Nephron progenitor cell (in vitro differentiated cells): ENCODE measurements at places on chromosomes 11 and 22.
A peak's percentile ranks its signal among the peaks of the same experiment; 100 is the strongest.

GRCh38 chr11:36791957-36792356 is 193.9 kb upstream of the RAG2 start:
- no peaks in the 10 kb centered on the region for H3K36me3 ChIP-seq
- H3K27me3 ChIP-seq = peaks cover 4% of the 10 kb centered on the region
- peaks cover 17% of the 10 kb centered on the region for H3K4me1 ChIP-seq
- H3K4me3 ChIP-seq = no peak overlapping the region
- no peak for DNase-seq

- H3K4me1 ChIP-seq = peaks cover 11% of the 10 kb centered on the region
- H3K27me3 ChIP-seq = no peaks in the 10 kb centered on the region
- H3K4me3 ChIP-seq = no peak overlapping the region
- no peaks in the 10 kb centered on the region for H3K36me3 ChIP-seq
These were observed 325.8 kb downstream of the FAT3 start for GRCh38 chr11:92550411-92550810.

DNA sequence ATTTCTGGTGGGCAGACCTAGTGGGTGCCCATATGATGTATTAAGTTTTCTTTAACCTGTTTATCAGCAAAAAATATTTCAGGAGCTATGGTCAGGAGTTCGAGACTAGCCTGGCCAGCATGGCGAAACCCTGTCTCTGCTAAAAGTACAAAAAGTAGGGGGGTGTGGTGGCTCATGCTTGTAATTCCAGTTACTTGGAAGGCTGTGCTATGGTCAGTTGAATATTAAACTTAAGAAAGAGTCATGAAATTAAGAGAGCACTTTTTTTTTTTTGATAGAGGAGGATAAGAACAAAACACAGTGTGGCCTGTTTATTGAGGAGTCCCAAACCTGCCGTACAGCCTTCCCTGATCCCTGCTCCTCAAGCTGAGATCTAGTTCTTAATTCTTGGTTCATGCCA is 29.8 kb downstream of the OR6Q1 start:
- DNase-seq = no peak
- H3K4me3 ChIP-seq = no peak overlapping the region
- H3K27ac ChIP-seq = no peak overlapping the region
- no peaks in the 10 kb centered on the region for H3K36me3 ChIP-seq

DNA sequence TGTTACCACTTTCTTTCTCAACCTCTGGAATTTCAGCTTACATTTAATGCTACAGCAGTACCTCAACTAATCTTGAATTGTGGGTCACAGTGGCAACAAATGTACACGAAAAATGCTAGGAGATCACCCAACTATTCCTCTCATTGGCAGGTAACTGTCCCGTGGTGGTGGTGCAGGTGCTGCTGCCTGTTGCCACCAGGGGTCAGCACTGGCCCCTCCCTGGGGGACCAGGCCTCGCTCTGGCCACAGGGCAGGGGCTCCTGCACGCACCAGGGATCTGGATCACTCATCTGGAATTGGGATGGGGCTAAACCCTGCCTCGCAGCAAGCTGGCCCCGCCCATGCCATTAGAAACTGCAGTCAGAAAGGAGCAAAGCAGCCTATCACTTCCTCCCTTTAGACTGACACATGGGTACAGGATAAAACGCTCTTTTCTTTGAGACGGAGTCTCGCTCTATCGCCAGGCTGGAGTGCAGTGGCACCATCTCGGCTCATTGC is 6.9 kb upstream of the POLDIP3 start:
- DNase-seq = peak; percentile 90
- peaks cover 47% of the 10 kb centered on the region for H3K4me1 ChIP-seq
- peak overlapping the region; percentile 5 for H3K4me3 ChIP-seq
- H3K27me3 ChIP-seq = peaks cover 3% of the 10 kb centered on the region

DNA sequence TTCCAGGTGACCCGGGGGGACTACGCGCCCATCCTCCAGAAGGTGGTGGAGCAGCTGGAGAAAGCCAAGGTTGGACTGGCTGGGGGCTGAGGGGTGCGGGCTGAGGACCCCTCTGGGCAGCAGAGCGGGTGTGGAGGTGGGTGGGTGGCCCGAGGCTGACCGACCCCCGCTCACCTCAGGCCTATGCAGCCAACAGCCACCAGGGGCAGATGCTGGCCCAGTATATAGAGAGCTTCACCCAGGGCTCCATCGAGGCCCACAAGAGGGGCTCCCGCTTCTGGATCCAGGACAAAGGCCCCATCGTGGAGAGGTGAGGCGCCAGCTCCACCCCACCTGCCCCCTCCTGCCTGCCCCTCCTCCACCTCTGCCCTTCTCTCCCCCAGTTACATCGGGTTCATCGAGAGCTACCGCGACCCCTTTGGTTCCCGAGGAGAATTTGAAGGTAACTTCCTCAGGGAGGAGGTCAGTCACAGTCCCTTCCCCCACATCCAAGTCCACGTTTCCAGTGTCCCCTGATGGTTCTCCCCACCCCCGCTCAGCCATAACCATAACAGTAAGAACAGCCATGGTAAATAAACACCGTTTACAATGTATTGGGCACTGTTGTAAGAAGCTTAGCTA is 11.2 kb downstream of the DPP3 start:
- H3K36me3 ChIP-seq = peaks cover 15% of the 10 kb centered on the region
- peaks cover 4% of the 10 kb centered on the region for H3K4me1 ChIP-seq
- peak; percentile 47 for DNase-seq
- H3K27me3 ChIP-seq = no peaks in the 10 kb centered on the region
- H3K4me3 ChIP-seq = no peak overlapping the region

DNA sequence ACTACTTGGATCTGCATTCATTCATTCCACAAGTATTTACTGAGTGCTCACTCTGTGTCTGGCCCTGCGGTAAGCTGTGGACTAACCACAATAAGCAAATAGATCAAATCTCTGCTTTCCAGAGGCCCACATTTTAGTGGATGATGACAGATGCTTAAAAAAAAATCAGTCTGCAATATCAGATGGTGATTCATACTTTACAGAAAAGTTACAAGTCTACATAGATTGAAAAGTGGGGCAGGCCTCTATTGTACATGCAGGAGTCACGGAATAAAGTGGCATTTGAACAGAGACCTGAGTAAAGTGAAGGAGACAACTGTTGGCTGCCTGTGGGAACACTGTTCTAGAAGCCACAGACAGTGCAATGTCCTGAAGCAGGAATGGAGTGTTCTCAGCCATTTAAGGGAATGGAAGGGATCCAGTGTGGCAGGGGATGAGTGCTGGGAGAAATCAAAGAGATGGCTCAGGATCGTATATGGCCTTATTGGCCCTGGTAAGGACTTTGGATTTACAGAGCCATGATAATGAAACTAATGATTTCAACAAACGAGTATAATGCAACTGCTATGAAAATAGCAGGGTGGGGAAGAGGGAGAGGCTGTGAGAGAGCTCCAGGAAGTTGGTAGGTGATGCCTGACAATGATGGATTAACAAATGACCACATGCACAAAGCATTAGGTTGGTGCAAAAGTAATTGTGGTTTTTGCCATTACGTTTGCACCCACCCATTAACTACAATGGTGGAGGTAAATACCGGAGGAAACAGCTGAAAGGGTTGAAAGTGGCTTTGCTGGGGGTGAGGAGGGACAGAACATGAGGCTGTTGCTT is 31.1 kb downstream of the TMEM45B start:
- no peak overlapping the region for H3K4me3 ChIP-seq
- H3K4me1 ChIP-seq = peaks cover 9% of the 10 kb centered on the region
- peak overlapping the region; percentile 68 for H3K27ac ChIP-seq
- DNase-seq = no peak

GRCh38 chr22:24284747-24285203 is 14.1 kb downstream of the SPECC1L start:
- H3K4me1 ChIP-seq = peaks cover 69% of the 10 kb centered on the region
- H3K4me3 ChIP-seq = no peak overlapping the region
- no peaks in the 10 kb centered on the region for H3K27me3 ChIP-seq

GRCh38 chr11:71423181-71423790 is 24.9 kb downstream of the DHCR7 start:
- H3K36me3 ChIP-seq = no peaks in the 10 kb centered on the region
- H3K27me3 ChIP-seq = peaks cover 10% of the 10 kb centered on the region
- H3K4me1 ChIP-seq = no peaks in the 10 kb centered on the region
- no peak overlapping the region for H3K4me3 ChIP-seq

- H3K4me3 ChIP-seq = no peak overlapping the region
- H3K4me1 ChIP-seq = peaks cover 4% of the 10 kb centered on the region
- no peak overlapping the region for H3K27ac ChIP-seq
- peaks cover 19% of the 10 kb centered on the region for H3K27me3 ChIP-seq
- DNase-seq = peak; percentile 77
- no peaks in the 10 kb centered on the region for H3K36me3 ChIP-seq
These were observed 11.9 kb downstream of the CHRM1 start for GRCh38 chr11:62909107-62909894.

DNA sequence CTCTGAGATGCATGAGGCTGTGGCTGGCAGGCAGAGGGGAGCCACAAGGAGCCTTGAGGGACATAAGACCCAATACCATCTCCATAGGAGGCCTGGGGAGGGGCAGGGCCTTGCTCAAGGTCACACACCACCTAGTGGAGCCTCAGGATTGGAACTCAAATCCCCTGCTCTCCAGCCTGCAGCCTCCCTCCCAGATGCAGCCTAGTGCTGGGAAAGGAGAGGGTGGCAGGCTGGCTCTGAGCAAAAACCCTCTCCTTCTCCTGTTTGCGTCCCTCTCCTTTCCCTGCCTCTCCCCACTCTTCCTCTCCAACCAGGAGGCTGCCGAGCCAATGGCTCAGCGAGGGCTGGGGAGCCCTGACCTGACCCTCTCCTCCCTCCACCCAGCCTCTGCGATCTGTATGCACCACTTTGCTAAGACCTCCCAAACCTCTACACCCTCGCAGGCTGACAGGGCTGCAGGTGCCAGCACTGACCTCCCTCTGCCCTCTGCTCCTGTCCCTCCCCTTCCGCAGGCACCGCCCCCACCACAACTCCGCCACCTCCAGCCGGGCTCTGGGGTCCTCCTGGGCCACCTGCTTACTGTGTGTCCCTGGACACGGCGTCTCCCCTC is 14.7 kb downstream of the IGLL1 start:
- DNase-seq = peak; percentile 55
- H3K4me1 ChIP-seq = peaks cover 34% of the 10 kb centered on the region
- H3K27me3 ChIP-seq = peaks cover 20% of the 10 kb centered on the region

GRCh38 chr11:111942829-111943228 is 5.7 kb downstream of the DIXDC1 start:
- peaks cover 69% of the 10 kb centered on the region for H3K4me1 ChIP-seq
- peak overlapping the region; percentile 44 for H3K27ac ChIP-seq
- H3K4me3 ChIP-seq = no peak overlapping the region
- peaks cover 13% of the 10 kb centered on the region for H3K36me3 ChIP-seq

DNA sequence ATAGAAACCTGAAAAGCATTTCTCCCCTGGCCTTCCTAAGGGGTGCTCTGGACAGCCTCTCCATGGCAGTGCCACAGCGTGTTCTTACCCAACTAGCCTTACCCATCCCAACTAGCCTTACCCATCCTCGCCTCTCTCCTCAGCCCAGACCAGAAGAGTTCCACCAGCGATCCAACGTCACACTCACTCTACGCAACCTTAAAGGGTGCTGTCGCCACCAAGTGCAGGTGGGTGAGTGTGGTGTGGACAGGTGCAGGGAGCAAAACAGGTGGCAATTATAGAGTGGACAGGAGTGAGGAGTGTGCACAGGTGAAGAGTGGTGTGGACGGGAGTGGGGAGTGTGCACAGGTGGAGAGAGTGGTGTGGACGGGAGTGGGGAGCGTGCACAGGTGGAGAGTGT is 17.8 kb downstream of the TMEM121B start:
- no peak for DNase-seq
- H3K27me3 ChIP-seq = peaks cover 2% of the 10 kb centered on the region
- H3K36me3 ChIP-seq = no peaks in the 10 kb centered on the region
- H3K27ac ChIP-seq = no peak overlapping the region
